ENCODE measurements at places on chromosomes 2 and 18.

GRCh38 chr2:127194447-127194846, 25.7 kb downstream of the CYP27C1 start:
- DNase-seq, result no peak

DNA sequence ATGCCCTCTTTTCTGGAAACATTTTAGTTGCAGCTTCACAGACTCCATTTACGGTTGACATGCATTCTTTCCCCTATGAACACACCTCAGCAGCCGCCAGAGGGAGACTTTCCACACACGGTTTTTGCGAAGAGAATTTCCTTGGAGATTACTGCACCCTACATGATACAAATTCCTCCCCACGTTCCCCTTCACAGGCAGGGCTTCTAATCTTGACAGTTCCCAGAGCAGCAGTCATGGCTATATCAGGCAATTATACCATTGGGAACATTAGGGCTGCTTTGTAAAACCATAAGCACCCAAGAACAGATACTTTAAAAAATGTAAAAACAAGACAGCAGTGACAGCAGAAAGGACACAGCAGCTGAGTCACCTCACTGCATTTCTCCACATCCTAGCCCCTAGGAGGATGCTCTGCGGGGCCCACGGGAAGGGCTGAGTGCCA, 253.8 kb downstream of the TGIF1 start:
- no peak for DNase-seq

- DNase-seq, result no peak
Observed at GRCh38 chr18:44156126-44156525, 524.6 kb upstream of the SETBP1 start.

DNA sequence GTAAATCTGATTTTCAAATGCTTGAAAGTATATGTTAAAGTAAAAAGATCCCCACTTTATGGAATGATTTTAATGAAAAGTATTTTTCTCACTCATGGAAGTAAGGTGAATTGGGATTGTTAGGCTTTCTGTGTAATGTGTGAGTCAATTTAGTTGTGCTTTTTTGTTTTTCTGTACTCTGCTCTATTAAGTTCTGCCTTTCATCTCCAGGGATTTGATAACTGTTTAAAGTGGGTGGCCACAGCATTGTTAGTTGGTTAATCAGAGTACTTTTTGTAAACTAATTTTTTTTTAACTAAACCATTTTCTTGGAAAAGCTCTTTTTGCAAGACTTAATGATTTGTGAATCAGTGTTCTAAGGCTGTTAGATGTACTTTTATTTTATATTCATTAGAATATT, 76.8 kb downstream of the ABI2 start:
- no peak for DNase-seq

DNA sequence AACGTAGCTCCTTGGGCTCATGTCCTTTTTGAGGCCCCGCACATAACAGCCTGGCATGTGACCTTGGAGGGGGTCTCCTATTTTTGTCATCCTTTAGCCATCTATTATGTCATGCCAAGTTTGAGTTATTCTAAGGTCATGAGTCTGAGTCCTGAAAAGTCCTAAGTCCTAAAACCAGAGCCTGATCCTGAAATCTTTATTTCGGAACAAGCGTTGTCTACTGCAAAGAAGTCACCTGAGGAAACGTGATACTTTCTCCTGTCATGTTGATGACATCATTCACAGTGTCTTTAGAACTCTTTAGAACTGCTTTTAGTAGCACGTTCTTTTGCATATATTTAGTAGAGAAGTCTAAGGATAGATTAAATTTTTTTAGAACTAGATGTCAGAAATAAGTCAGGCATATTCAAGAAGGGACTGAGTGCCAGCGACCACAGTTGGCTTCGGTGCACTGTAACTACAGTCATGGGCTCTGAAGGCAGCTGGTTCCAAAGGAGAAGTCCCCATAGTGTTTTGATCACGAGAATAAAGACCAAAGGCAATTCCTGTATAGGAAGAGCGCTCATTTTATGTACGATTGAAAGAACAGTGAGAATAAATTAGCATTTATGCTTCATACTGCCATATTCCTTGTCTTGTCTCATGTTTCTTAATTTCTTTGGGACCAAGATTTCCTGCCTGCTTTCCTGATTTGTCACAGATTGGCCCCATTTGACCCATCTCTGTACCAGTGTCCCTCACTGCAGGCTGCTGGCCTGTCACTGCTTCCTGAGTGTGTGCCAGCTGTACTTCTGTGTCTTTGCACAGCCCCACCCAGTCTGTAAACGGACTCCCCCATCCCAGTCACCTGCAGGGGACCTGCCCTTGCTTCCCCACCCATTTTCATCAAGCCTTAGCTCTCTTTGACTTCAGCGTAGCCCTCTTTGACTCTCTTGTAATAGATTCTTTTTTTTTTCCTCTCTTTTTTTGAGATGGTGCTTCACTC, 75.8 kb downstream of the ASAP2 start:
- no peak for DNase-seq

DNA sequence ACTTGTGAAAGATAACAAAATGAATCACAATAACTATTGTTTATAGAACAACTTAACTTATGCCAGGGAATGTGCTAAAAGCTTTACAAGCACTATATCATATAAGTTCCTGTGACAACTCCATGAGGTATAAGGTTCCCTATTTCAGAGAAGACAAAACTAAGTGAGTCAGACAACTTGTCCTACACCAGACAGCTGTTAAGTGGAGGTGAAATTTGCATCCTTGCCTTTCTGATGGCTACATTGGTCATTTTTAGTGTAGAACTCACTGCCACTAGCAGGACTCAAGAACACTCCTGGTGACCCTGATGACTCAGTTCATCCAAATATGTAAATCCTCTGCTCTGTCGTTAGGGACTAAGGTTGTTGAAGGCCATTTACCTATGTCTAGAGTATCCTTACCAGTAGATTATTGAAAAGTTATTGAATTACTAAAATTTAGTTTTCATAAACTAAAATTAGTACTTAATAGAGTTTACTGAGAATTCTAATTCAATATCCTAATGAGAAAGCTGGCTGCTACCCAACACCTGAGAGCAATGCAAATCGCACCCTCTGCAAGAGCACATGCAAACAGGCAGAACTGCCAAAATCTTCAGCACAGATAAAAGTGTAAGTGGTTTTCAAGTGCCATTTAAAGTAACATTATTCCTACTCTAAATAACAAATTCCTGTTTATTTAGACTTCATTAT, 636.2 kb downstream of the NRXN1 start:
- no peak for DNase-seq

DNA sequence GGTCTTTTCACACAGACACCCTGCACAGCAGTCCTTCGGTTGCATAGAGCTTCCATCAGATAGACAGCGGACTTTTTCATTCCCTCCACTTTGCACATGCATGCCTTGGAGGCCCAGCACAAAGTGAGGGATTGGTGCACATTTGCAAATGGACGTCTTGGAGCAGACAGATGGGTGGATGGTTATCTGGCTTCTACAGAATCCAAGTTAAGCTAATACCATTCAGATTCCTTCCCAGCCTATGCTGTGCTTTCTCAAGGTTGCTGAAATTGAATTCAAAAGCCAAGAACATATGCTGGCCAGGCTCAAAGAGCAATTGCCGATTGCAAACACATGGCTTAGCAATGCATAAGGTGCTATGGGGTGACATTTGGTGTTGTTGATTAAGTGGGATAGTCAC, 186.4 kb downstream of the VAPA start:
- no peak for DNase-seq

GRCh38 chr2:98379311-98380202, 33.3 kb downstream of the CNGA3 start:
- DNase-seq, result no peak

- DNase-seq, result no peak
Observed at GRCh38 chr2:190156530-190157212, 94.1 kb upstream of the MSTN start.

- no peak for DNase-seq
Observed at GRCh38 chr2:10267036-10267435, 35.7 kb upstream of the HPCAL1 start.

DNA sequence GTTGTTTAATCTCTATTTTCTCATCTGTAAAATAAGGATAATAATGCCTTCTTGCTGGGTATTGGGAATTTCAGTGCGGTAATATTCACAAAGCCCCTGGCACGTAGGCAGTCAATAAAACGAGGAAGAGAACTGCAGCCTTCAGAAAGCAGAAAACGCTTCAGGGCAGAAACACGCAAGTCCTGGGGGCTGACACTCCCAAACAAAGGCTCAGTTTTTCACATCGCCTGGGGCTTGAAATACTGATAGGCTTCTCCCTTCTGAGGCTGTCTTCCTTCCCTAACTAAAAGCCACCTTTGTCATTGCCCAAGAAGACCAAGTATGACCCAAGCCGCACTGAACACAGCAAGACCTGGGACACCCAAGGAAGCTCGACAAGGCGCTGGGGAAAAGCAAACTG, 32.4 kb downstream of the TMEM177 start:
- DNase-seq, result no peak

DNA sequence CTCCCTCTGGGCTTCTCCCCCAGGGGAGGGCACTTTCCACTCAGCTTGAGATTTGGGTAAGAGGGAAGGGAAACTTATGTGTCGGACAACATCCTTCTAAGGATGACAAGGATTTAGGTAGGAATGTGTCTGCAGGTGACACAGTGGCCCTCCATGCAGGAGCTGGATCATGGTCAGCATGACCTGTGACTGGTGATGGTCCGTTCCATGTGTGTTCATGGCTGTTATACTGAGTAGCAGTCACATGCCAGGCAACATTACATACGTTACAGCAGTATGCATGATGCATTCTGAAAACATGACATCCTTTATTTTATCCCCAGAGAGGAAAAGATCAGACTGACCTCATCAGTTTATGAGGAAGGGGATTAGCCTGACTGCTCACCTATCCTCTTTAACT, 192.1 kb downstream of the SEPTIN10 start:
- DNase-seq, result no peak

- DNase-seq, result no peak
Observed at GRCh38 chr2:181471226-181471625, 14.0 kb downstream of the ITGA4 start.

DNA sequence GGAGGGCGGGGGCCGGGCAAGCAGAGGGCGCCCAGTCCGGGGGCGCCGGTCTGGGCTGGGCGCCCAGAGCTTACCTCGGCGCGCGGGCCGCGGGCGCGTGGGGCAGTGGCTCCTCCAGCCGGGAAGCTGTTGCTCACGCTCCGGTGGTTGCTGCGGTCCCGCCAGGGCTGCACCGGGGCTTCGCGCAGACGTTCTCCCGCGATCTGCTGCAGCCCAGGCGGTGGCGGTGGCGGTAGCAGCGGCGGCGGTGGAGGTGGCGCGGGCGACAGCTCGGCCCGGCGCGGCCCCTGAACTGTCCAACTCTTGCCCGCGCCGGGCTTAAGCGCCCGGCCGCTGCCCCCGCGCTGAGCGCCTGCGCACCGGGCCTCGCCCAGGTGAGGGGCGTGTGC, 391 bp downstream of the ZNF385B start:
- no peak for DNase-seq

DNA sequence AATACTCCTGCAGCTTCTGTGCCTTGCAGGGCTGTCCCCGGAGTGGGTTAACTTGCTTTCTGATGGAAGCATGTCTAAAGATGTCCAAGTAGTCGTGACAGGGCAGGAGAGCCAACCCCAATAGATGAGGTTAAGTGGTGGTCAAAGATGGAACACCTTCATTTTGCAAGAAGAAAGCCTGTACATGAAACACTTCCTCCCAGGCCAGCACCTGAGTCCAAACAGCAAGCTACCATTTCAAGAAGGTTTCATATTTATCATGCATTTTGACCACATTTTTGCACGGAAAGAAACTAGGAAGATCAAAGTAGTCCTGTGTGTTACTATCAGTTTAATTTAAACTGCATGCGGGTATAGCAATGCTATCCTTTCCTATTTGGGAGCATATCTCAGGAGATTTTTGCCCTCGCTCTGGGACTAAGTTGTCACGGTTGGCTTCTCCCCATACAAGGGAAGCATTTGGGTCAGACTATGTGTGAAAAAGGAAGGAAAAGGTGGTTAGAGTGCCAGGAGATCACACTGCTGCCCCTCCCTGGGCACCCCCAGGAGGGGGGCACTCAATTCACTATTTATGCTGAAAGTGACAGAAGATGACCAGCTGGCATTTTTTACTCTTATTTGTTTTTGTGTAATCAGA, 187.6 kb downstream of the ZNF521 start:
- DNase-seq, result no peak

DNA sequence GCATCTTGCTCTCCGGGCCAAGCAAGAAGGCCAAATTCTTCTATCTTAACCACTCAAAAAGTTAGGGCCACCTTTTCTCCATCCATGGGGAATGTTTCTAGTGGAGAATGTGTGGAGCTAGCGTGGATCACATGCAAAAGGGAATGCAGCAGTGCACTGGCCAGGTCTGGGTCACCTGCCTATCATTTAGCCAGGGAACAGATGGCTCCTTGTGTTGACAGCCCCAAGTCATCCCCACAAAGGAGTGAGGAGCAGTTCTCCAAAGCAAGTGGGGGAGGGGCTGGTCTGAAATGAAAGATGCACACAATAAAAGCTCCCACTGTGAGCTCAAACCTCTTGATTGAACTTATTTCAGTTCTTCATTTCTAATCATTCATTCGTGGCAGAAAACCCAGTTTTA, 19.1 kb downstream of the EPB41L3 start:
- no peak for DNase-seq

GRCh38 chr2:146244131-146244530, 1600.7 kb upstream of the ACVR2A start:
- no peak for DNase-seq

- DNase-seq, result no peak
Observed at GRCh38 chr18:8984131-8984721, 118.3 kb upstream of the NDUFV2 start.

DNA sequence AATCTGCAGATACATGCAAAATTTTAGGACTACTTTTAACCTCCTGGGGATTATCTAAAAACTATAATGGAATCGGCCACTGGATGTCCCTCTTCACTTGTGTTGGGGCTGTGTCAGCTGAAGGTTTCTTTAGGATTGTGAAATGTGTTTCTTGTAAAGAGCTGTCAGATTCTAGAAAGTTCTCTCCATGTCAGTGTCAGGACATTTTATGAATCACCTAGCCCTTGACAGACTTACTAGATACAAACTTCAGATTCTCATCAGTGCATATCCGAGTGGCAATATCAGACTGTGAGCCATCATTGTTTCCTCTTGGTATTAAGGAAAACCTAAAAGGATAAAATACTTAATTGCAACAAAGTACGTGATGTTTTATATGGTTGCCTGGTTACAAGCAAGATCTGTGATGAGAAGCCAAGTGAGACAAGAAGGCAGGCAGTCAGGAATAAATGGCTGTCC, 107.3 kb downstream of the CPS1 start:
- DNase-seq, result no peak
